ENCODE measurements at places on chromosomes 3 and 15.

- no peak for DNase-seq
Measured at GRCh38 chr15:88247914-88248313, 8.6 kb downstream of the NTRK3 start.

GRCh38 chr3:58102390-58102750 lies 94.1 kb downstream of the FLNB start:
- DNase-seq, result no peak

DNA sequence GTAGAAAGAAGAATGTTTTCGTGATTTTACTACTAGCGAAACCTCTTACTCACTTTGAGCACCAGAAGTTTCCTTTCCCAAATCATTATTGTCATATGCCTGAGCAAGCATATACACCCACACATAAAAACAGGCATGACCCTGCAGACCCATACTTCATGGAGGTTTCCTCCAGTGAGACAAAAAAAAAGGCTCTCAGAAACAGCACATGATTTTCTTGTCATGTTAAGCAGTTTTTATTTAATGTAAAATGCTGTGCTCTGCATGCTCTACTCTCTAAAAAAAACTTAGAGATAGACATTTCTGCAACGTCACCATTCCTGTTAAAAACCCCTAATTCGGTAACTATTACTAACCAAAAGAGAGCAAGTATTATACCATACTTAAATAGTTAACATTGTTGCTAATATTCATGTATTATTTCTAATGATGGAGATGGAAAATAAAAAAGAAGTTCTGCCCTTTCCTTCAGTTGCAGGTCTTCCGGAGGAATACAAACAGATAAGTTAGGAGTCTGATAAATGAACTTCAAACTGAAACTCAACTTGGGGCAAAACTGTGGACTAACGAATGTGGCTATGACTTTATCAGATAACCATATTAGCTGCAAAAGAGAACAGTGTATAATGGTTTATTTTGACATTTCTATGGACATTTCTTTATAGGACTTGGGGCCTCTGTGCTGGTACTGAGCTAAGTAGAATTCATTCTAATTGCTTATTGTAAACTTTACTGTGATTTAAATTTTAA lies 15.9 kb downstream of the CD200R1 start:
- DNase-seq, result no peak

DNA sequence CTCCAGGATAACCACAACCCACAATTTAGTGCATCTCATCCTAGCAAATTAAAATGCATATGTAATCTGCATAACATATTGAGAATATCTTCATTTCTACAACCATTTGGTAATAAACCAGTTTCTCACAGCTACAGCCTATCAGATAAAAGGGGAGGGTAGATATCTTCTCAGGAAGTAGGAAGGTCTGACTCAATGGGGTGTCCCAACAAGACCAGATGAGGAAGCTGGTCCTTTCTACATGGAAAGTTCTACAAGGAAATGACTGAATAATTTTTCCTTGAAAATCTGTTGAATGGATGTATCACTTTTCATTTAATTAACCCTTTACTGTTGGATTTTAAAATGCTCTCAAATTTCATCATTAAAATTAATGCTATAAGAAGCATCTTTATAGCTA lies 17.4 kb upstream of the TMPRSS7 start:
- DNase-seq, result no peak

DNA sequence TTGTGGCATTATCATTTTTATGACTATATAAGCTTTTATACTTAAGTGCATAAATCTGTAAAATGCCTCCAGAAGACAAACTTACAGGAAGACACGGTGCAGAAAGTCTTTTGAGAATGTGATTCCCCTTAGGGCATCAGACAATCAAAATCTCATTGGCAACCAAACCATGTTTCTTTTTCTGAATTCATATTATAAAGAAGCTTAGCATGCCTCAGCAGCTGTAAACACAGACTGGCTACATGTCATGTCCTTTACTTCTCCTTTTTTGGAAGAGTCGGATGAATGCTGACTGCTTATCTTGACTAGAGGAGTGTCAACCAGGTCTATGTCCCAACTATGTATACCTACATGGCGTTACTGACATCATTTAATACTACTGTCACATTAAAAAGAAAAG lies 150.1 kb downstream of the PLD1 start:
- no peak for DNase-seq

GRCh38 chr15:60520825-60521368 lies 42.0 kb upstream of the ICE2 start:
- peak; percentile 61 for DNase-seq

- DNase-seq, result no peak
Measured at GRCh38 chr3:72413228-72413627, 435.0 kb downstream of the SHQ1 start.

GRCh38 chr15:48437178-48437577 lies 105.9 kb downstream of the DUT start:
- no peak for DNase-seq

GRCh38 chr15:81747482-81747881 lies 298.3 kb downstream of the MEX3B start:
- no peak for DNase-seq

GRCh38 chr3:190448256-190448655 lies 1.4 kb downstream of the TMEM207 start:
- no peak for DNase-seq

DNA sequence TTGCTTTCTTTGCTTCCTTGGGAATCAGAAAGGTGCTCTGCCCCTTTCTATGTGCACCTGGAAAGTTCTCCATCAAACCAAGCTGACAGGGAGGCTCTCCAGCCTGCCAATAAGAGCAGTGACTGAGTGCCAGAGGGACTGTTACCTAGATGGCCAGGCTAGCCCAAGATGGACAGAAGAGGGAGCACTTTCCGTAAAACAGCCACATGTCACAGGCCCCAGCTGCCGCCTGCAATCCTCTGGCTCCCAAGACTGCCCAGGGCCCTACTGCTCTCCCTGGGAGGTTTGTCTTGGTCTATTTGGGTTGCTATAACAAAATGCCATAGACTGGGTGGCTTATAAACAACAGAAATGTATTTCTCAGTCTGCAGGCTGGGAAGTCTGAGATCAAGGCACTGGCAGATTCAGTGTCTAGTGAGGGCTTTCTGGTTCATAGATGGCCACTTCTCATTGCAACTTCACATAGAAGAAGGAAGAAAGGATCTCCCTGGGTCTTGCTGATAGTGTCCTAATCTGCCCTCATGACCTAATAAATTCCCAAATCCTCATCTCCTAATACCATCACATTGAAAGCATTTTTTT lies 72.3 kb downstream of the TAMM41 start:
- peak; percentile 74 for DNase-seq

GRCh38 chr3:129240436-129240835 lies 9.0 kb upstream of the COPG1 start:
- DNase-seq, result no peak

DNA sequence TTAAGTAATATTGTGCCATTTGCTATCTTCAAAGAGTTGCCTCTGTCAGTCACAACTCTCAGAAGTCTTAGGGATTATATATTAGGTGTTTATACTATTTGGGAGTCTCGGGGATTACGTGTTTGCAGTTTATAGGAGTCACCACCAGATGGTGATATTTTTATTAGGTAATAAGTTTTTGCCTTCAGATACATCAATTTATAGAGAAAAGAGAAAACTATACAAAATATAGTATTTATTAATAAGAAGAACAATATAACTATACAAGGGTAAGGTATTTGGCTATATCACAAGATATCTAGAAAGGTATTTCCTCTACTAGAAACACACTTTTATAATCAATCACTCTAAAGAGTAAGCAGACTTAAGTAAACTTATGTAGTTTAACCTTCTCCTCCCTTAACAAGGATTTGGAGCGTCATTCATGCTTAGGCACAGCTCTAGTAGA lies 10.7 kb upstream of the DHX36 start:
- DNase-seq, result no peak

GRCh38 chr3:123155471-123156011 lies 46.2 kb upstream of the SEC22A start:
- DNase-seq, result no peak

DNA sequence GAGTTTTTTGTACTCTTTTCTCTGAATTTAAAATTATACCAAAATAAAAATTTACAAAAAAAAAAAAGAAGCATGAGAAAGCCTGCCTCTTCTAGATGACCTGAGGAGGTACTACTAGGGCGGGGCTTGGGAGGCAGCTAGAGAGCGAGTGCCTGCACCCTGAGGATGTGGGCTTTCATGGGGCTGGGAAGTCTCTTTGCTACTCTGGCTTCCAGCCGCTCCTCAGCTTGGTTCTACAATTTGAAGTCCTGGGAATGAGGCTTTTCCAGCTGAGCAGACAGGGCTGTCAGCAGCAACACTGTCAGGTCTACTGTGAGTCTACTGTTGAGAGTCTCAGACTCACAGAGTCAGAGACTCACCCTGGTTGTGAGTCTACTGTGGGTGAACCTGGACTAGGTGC lies 8.2 kb upstream of the PSTPIP1 start:
- no peak for DNase-seq

GRCh38 chr15:93243573-93243972 lies 154.6 kb upstream of the RGMA start:
- DNase-seq, result no peak

Data from lung (tissue), 17 donors.